ENCODE measurements at places on chromosomes 16 and 17. TPM values are rescaled to one million over a fixed set of nuclear protein-coding genes. Genes with fewer than 3 reads are reported as not detected.

PIK3R6 gene
- 0.24 TPM for total RNA-seq

CDK5RAP3 gene
- total RNA-seq = 35.9 TPM

MMP2 gene
- 26.6 TPM for total RNA-seq

TMEM204 gene
- 18.0 TPM for total RNA-seq

MYOCD gene
- 0.46 TPM for total RNA-seq

ATP2A3 gene
- total RNA-seq = 0.95 TPM

TBC1D3E gene
- not detected for total RNA-seq

TBC1D3C gene
- total RNA-seq = not detected

AATK gene
- total RNA-seq = 1.3 TPM

- H3K4me3 ChIP-seq = no peak overlapping the region
- peaks cover 4% of the 10 kb centered on the region for H3K27me3 ChIP-seq
- no peaks in the 10 kb centered on the region for H3K4me1 ChIP-seq
- no peak for DNase-seq
- H3K36me3 ChIP-seq = no peaks in the 10 kb centered on the region
- H3K27ac ChIP-seq = no peak overlapping the region
Measured at GRCh38 chr16:21218153-21218552, 6.8 kb upstream of the ZP2 start.

GRCh38 chr16:87486713-87487247 is 6.0 kb downstream of the ZCCHC14 start:
- H3K4me1 ChIP-seq = peaks cover 88% of the 10 kb centered on the region
- H3K27ac ChIP-seq = peak overlapping the region; percentile 14
- H3K36me3 ChIP-seq = no peaks in the 10 kb centered on the region
- DNase-seq = no peak

DNA sequence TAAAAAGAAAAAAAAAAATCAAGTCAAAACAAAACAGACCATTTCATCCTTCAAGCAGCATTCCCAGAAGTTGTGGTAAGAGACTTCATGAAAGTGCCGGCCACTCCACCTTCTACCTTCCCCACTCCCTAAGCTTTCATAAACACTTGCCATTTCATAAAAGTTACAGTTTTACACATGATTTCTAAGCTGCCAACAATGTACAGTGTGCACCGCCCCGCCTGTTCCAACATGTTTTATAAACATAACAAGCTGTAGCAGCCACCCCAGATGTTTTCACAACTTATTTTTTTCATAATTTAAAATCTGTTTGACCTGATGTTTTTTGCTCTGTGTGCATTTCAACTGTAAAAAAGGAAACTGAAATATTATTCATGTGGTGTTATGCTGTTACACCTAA is 608.1 kb downstream of the TOX3 start:
- no peak overlapping the region for H3K27ac ChIP-seq
- no peaks in the 10 kb centered on the region for H3K27me3 ChIP-seq
- no peak for DNase-seq

GRCh38 chr16:28326881-28327610 is 34.7 kb downstream of the SBK1 start:
- H3K4me1 ChIP-seq = no peaks in the 10 kb centered on the region
- DNase-seq = peak; percentile 16
- H3K36me3 ChIP-seq = no peaks in the 10 kb centered on the region
- H3K27ac ChIP-seq = no peak overlapping the region
- H3K4me3 ChIP-seq = no peak overlapping the region

- no peak for DNase-seq
- no peak overlapping the region for H3K4me3 ChIP-seq
- peaks cover 7% of the 10 kb centered on the region for H3K4me1 ChIP-seq
- H3K27ac ChIP-seq = peak overlapping the region; percentile 45
- H3K27me3 ChIP-seq = no peaks in the 10 kb centered on the region
- peaks cover 16% of the 10 kb centered on the region for H3K36me3 ChIP-seq
Measured at GRCh38 chr17:69143683-69144231, 2.1 kb upstream of the ABCA6 start.

DNA sequence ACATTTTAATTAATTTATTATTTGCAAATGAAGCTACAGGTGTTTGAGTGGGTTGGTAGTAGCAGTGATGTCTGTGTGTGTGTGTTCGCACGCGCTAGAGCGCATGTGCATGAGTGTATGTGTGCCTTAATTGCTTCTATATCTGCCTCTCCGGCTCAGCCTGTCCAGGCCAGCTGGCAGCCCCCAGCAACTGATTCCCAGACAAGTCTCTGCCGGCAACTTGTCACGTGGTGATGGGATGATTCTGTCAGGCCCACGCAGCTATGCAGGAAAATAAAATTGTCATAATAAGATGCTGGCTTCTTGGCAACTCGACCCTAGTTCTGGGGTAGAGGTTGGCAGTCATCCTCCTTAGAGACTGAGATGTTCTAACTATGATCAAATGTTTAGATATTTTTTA is 712.8 kb upstream of the SOX9 start:
- no peak overlapping the region for H3K4me3 ChIP-seq
- H3K27ac ChIP-seq = no peak overlapping the region
- DNase-seq = no peak
- no peaks in the 10 kb centered on the region for H3K27me3 ChIP-seq
- no peaks in the 10 kb centered on the region for H3K4me1 ChIP-seq

DNA sequence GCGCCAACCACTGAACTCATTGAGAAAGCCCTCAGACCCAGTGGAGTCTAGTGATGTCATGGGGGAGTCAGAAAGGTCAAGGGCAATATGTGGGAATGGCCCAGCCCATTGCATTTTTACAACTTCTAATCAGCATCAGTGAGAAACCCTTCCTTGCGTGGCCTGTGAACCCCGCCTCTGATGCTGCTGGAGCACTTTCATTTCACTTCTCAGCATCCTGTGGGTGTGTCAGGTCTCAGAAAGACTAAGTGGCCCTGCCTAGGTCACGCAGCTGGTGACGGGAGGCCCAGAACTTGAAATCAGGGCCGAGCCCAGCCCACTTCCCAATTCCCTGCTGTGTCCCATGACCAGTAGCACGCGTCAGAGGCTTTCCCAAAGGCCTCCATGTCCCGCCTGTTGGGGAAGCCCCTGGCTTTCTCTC is 6.1 kb downstream of the DNAI2 start:
- H3K4me3 ChIP-seq = no peak overlapping the region
- peaks cover 6% of the 10 kb centered on the region for H3K27me3 ChIP-seq
- H3K4me1 ChIP-seq = peaks cover 4% of the 10 kb centered on the region
- H3K27ac ChIP-seq = no peak overlapping the region
- no peaks in the 10 kb centered on the region for H3K36me3 ChIP-seq
- DNase-seq = no peak

- no peak overlapping the region for H3K4me3 ChIP-seq
- no peaks in the 10 kb centered on the region for H3K36me3 ChIP-seq
- H3K4me1 ChIP-seq = peaks cover 15% of the 10 kb centered on the region
- no peaks in the 10 kb centered on the region for H3K27me3 ChIP-seq
Measured at GRCh38 chr17:31699281-31699680, 159.8 kb downstream of the COPRS start.

GRCh38 chr16:4293822-4294457 is 21.1 kb upstream of the TFAP4 start:
- H3K36me3 ChIP-seq = no peaks in the 10 kb centered on the region
- H3K27me3 ChIP-seq = no peaks in the 10 kb centered on the region
- peak; percentile 66 for DNase-seq
- H3K4me3 ChIP-seq = peak overlapping the region; percentile 5
- H3K27ac ChIP-seq = peak overlapping the region; percentile 67
- peaks cover 38% of the 10 kb centered on the region for H3K4me1 ChIP-seq

DNA sequence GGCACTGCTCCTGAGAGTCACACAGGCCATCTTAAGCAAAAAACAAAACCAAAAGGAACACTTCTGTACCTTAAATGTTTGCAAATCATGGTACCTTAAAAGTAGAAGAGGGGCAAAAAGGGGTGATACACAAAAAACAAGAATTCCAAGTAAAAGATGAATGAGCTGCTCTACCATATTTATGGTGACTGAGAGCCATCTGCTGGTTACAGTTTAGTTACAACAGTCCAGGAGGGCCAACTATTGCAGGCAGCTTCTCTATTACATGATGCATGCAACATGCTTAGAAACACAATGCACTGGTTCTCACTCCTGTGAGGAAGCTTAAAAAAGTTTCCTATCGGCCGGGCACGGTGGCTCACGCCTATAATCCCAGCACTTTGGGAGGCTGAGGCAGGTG is 53.5 kb downstream of the STX8 start:
- DNase-seq = no peak
- H3K27me3 ChIP-seq = no peaks in the 10 kb centered on the region
- H3K4me3 ChIP-seq = no peak overlapping the region
- no peak overlapping the region for H3K27ac ChIP-seq
- no peaks in the 10 kb centered on the region for H3K36me3 ChIP-seq

DNA sequence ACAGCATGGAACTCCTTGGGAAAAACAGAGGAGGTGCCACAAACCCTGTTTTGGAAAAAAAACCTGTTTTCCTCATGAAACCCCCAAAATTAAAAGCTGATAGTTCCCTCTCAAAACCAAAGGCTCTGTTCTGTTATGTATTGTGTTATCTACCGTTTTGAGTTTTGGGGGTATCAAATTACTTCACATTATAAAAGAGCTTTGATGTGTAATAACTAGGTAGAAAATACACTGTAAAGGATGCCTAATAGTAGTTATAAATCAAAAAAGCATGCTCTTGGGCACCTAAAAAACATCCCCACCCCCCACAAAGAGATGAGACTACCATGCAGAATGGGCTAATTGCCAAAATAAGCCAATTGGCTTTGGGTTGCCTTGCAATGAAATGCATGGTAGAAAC is 30.8 kb downstream of the C16orf54 start:
- no peak overlapping the region for H3K27ac ChIP-seq
- peaks cover 3% of the 10 kb centered on the region for H3K4me1 ChIP-seq
- H3K4me3 ChIP-seq = no peak overlapping the region

- H3K4me1 ChIP-seq = peaks cover 30% of the 10 kb centered on the region
- H3K27me3 ChIP-seq = no peaks in the 10 kb centered on the region
- H3K27ac ChIP-seq = peak overlapping the region; percentile 78
- DNase-seq = peak; percentile 19
Measured at GRCh38 chr17:76714822-76715495, 4.2 kb upstream of the MXRA7 start.
